ENCODE measurements at places on chromosomes 7 and 10.
A peak's percentile ranks its signal among the peaks of the same experiment; 100 is the strongest.

DNA sequence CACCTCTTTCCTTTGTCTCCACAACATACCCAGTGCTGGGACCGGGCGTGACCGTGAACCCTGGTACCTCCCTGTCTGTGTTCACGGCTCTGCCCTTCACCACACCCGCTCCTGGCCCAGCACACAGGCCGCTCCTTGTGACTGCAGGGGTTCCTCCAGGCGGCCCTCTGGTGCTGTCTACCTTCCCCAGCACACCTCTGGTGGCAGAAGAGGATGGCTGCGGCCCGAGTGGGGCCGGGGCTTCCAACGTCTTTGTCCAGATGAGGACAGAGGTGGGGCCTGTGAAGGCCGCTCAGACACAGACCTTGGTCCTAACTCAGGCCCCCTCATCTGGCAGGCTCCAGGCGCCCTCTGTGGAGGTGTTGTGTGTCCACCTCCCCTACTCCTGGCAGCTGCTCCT is 55.4 kb upstream of the SGMS1 start:
- DNase-seq, result no peak

- no peak for DNase-seq
Measured at GRCh38 chr10:60508037-60508436, 118.4 kb upstream of the ANK3 start.

DNA sequence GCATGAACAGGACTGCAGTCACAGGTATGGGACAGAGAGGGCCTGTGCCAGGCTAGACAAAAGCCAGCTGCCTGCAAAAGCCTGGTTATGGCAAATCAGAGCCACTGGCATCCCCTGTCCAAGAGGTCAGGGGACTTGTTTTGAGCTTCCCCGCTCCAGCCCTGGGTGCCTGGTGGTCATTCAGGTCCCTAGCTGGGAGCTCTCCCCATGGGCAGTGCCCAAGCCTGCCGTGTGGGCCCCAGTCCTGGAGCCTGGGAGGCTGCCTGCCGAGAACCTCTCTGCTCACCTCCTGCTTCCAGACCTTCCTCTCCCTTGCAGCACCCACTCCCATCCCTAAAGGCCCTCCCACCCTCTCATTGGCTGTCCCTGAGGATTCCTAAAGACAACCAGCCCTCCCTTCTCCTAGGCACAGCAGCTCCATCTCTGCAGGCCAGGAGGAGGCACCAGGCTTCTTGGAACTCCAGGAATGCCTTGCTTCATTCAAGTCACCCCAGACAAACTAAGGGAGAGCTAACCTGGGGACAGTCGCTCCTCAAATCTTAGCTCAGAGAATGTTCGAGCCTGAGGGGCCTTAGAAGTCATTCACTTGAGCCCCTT is 150.6 kb downstream of the C10orf105 start:
- DNase-seq, result no peak

DNA sequence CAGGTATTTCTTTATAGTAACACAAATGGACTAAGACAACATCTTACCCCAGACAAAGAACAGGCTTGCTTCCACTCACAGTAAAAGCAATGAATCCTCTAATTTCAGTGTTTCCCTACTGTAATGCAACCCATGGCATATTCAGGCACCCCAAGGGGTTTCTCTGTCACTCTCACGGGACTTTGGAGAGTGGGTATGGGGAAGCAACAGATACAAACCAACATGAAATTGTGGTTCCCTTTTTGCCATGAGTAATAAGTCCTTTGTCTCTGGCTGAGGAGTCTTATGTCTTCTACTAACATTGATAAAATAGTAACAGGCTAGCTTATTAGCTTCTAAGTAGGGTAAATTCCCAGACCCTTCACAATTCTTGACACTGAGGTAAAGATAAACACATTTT is 51.4 kb upstream of the AOAH start:
- DNase-seq, result no peak

- DNase-seq, result no peak
Measured at GRCh38 chr7:57821438-57822382, 371.7 kb downstream of the ZNF716 start.

GRCh38 chr10:12960334-12960898 is 41.1 kb downstream of the CCDC3 start:
- no peak for DNase-seq

DNA sequence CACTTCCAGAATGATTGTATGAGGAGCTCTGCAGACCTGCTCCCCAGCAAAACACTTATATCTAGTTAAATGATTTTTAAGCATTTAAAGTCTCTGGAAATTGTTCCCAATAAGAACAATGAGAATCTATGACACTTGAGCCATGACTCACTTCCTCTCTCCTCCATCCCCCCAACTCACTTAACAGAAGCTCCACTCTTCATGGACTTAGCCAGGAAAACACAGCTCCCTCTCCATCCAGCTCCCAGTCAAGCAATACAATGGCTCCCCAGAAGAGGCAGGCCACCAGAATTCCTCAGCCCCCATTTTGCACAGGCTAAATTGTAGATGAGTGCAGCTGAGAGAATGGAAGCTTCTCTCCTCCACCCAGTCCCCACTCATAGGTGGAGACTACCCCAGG is 27.0 kb downstream of the AOC1 start:
- no peak for DNase-seq

DNA sequence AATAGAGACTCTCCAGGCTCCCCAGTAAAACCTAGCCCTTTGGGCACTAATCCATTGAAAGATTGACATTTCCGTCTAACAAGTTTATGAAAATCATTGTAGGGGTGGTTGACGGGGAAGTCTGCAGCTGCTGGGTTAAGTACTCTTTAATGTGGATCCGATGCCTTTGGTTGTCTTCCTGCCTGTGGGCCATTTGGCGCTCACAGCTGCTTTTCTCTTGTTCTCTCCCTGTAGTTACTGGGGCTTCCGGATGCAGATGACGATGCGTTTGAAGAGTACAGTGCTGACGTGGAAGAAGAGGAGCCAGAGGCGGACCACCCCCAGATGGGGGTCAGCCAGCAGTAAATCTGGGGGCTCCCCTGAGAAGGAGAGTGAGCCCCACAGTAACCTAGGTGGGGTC is 22.4 kb downstream of the MTURN start:
- DNase-seq, result peak; percentile 32

- DNase-seq, result no peak
Measured at GRCh38 chr10:44419790-44420549, 35.1 kb upstream of the CXCL12 start.

GRCh38 chr10:3709456-3710060 is 75.5 kb downstream of the KLF6 start:
- DNase-seq, result no peak

DNA sequence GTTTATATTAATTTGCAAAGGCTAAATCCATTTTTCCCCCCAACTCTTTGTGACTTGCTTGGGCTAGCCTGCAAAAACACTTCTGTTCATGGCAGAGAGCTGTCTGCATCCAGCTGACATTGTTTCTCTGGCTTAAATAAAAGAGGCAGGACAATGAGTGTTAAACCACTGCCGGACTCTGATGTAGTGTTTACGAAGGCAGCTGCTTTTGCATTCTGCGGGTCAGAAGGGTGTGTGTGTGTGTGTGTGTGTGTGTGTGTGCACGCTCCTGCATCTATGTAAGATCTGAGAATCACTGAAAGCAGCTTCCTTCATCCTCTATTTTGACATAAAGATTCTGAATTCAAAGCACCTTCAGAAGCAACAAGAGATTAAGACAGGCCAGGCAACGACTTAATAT is 28.3 kb downstream of the NRP1 start:
- DNase-seq, result no peak

DNA sequence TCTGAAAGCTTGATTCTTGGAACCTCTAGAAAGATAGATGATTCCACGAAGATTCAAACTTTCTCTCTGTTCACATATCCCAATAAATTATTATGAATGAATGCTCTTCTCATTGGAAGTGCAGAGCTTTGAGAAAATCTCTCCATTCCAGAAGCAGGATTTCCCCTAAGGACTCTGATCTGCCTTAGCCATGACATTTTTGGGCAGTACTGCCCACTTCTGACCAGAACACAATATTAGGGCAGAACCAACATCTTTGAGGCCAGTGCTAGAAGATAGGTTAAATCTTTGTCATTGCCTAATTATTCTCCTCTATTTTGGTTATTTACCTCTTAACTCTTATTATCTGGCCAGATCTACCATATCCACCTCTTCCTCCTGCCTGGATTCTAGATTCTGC is 49.9 kb downstream of the ARMC3 start:
- DNase-seq, result no peak

DNA sequence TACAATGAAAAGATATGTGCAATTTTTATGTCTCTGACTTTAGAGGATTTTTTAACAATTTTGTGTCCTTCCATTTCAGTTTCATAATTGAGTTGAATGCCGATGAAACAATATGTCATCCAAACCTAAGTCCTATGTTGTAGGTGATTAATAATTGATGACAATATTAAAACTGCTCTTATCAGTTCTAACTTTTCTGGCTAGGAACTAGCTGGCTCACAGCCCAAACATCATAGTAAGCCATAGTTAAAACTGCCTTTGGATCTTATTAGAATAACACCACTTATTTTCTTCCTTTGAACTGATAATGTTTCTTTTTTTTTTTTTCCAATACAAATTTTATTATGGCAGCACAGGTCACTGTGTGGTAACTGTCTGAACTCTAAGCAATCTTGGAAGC is 230.9 kb downstream of the GRM8 start:
- no peak for DNase-seq

DNA sequence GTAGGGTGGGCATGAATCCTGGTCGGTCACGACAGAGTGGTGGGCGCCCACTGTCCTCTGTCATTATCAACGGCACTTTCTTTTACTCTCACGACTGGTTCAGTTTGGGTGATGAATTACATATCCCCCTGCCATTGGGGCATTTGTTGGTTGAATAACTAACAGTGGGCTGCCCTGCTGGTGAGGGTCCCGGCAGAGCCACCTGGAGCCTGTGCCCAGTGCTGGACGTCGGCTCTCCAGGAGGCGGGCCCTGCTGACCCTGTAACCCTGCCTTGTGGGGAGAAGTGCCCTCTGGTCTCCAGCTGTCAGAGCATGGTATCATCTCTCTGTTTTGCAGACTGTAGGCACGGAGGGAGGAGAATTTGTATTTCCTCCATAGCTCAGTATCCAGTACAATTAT is 199.1 kb downstream of the GLRX3 start:
- no peak for DNase-seq

GRCh38 chr7:3112479-3113134 is 68.9 kb upstream of the CARD11 start:
- no peak for DNase-seq

DNA sequence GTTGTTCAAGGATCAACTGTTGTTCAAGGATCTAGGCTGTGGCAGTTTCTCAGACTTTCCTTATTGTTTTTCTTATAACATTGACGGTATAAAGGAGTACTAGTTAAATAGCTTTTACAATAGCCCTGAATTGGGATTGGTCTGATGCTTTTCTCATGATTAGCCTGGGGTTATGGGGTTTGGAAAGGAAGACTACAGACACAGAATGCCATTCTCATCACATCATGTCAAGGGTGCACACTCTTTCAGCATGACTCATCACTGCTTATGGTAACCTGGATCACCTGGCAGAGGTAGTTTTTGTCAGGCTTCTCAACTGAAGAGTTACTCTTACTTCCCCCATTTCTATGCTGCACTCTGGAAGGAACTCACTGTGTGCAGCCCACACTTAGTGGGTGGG is 194.2 kb upstream of the NPSR1 start:
- no peak for DNase-seq

DNA sequence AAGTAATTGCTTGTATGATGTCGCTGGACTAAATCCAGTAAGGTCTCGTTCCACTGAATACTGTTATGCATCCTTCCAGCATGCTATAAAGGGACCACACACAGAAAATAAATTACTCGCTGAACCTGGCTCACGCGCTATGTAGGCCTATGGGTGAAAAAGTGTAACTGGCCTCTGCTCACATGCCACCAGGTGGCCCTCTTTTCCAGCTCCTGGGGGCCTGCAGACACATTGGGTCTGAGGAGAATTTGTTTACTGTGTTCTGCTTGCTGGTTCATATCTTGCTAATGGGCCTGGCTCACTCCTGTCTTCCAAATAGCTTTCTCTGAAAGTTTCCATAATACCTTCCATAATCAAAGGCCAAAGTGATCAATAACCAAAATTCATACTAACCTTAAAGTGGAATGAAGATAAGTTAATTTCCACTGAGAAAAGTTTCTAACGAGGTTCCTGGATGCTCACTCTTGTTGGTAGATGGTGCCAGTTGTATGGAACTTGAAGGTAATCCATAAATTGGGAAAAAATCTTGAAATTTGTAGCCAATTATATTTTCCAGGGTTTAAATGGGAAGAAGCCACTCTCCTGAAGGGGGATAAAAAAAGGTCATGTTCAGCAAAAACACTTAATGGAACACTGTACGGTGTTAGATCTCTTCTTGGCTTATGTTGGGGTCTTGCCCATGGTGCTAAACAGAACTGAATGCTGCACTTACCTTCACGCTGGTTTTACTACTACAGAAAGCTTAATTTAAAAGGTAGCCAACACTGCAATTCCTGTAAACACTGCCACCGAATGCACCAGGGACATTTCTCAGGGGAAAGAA is 27.0 kb upstream of the ZPBP start:
- DNase-seq, result peak; percentile 2

DNA sequence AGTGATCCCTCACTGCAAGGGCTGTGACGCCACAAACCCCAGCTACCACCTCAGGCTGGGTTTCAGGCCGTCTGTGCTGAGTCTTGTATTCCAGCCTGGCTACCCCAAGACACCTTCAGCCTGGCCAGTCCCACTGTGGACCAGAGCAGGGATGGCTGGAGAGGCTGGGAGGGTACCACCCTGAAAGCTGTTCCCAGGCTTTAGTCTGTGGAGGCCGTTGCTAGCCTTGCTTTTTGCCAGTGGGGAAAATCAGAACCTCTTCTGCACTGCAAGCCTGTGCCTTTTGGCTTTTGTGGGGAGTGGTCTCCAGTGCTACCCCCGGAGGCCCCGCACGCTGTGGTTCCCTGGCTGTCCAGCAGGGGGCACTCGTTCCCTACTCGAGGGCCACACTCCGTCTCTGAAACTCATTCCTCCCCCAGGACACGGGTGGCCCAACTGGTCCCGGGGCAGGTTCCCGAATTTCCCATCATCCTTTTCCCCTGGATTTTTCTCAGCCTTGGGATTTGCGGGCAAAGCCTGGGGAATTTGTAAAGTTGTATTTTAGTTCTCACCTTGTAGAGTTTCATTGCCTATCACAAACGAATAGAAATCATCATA is 128.4 kb upstream of the BTBD16 start:
- no peak for DNase-seq

DNA sequence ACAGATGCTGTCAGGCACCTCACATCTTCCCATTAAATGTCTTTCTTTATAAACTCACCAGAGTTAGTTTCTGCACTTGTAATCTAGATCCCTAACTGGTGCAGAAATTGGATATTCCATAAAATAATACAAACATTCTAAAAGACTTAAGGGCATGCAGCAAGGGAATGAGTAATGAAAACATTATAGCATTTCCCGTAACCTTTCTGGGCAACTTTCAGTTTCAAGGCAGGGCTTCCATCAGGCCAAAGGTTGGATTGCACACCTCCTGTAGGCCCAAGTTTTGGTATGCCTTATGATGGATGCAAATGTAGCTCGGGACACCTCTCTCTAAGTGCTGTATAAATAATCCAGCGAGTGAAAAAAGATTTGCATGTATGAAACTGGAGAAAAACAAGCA is 129.9 kb upstream of the LYZL2 start:
- DNase-seq, result no peak

GRCh38 chr7:134454277-134454676 is 4.6 kb downstream of the AKR1B1 start:
- DNase-seq, result no peak

Data from NCI-H1092 (cell line).